Left hindlimb (tissue), 1 donor: ENCODE measurements at places on chromosomes 7 and 10.

DNA sequence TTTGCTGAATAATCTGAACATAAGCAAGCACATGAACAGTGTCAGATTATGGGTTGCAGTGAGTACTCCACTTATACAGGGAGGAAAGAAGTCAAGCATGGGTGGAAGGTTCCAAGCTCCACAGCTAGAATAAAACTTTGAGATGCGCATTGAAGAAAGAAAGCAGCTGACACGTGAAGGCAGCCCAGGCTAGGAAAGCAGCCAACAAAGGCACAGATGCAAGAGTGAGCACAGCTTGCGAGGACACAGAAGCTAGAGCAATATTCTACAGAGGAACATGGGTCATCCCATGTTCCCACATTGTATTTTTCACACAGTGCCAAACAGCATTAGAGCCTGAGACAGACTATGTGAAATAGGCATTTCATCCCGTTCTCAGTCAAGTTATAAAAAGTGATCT is 194.6 kb upstream of the TBX20 start:
- no peak for DNase-seq

- peak; percentile 8 for DNase-seq
Measured at GRCh38 chr10:86357676-86358075, 8.9 kb downstream of the GRID1 start.

DNA sequence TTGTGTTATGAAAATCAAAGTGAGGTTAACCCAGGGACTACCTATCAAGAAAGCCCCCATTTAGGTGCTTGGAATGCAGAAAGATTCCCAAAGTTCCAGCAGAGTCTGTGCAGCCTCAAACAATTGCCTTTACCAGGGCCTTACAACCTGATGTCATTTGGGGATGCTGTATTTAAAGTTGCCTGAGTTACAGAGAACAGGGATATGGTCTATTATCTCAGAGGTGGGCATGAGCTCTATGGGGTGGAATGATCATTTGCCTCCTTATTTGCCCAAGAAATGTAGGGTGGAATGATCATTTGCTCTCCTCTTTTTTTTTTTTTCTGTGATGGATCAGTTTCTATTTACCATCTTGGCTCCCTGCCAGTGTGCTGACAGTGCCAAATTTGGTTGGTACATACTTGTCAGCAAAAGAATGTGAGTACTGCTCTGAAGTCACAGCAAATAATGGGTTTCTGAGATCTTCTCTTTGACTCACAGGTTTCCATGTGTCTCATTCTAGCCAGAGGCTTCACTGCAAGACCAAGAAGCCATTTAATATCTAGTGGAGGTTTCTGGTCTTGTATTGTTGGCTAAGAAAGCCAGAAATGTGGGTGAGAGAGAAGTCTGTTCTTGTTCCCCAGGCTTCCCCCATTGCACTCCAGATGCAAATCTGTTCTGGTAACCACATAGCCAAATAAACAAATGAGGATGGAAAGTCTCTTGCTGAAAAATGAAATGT is 45.5 kb upstream of the ZNRF2 start:
- DNase-seq = peak; percentile 46

DNA sequence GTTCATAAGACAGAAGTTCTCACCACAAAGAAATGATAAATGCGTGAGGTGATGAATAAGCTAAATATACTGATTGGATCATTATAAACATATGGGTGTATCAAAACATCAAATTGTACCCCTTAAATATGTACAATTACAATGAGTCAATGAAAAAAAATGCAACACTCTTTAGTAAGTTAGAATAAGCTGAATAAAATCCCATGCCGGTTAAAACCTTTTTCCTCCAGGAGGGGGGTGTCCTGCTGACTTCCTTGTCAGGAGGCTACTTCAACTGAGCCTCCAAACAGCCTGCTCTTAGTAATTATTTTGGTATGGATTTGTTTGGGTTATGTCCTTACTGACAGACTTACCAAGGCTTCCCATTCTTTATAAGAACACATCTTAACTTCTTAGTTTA is 649.1 kb downstream of the INHBA start:
- DNase-seq = no peak

DNA sequence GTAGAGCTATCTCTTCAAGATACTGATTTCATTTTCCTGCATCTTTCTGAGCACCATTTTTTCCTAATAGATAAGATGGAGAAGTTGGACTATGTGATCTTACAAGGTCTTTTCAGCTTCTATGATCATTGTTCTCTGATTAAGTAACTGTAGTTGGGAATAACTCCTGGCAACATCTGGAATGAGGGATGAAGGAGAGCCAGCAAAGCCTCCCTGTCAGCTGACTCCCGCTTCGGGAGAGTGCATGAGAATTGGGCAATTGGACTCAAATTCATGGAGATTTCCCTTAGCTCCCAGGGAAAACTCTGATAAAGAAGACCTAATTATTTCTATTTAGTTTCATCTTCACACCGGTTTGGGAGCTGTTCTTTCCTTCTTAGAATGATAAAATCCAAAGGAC is 146.1 kb downstream of the CCDC71L start:
- no peak for DNase-seq

GRCh38 chr10:94288361-94289101 is 74.2 kb downstream of the NOC3L start:
- DNase-seq = no peak

- no peak for DNase-seq
Measured at GRCh38 chr10:62671104-62671503, 133.4 kb upstream of the ADO start.

- no peak for DNase-seq
Measured at GRCh38 chr10:78514459-78514858, 480.8 kb downstream of the RPS24 start.
